Left ventricle myocardium inferior (tissue), 1 donor: ENCODE measurements at places on chromosomes 12 and 14. TPM values are rescaled to one million over a fixed set of nuclear protein-coding genes. Genes with fewer than 3 reads are reported as not detected.

The KCNJ8 gene
- 51.3 TPM for total RNA-seq

The SYNJ2BP gene
- 67.6 TPM for total RNA-seq

- H3K27me3 ChIP-seq = no peaks in the 10 kb centered on the region
- H3K4me1 ChIP-seq = peaks cover 34% of the 10 kb centered on the region
- no peaks in the 10 kb centered on the region for H3K36me3 ChIP-seq
- DNase-seq = no peak
- no peak overlapping the region for H3K4me3 ChIP-seq
- no peak overlapping the region for H3K27ac ChIP-seq
Observed at GRCh38 chr12:119409043-119409442, 74.5 kb downstream of the CCDC60 start.

DNA sequence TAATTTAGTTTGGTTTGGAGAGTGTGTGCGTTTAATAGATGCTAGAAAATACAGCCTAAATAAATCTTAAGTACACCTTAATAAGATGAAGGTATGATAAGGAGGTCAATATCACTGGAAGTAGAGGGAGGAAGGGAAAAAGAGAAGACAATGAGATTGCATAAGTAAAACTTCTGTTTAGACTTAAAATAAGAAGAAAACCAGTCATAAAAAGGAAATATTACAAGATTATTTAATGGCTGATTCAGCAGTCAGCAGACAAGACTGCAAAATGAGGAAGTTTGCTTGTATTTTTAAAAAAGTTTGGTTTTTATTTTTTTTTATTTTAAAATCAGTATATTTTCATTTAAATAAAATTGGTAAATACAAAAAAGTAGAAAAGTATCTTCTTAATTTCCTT lies 3.2 kb downstream of the SLC38A6 start:
- no peaks in the 10 kb centered on the region for H3K27me3 ChIP-seq
- H3K27ac ChIP-seq = no peak overlapping the region
- no peak overlapping the region for H3K4me3 ChIP-seq
- H3K36me3 ChIP-seq = peaks cover 26% of the 10 kb centered on the region

- H3K27ac ChIP-seq = no peak overlapping the region
- DNase-seq = no peak
- no peaks in the 10 kb centered on the region for H3K27me3 ChIP-seq
- no peak overlapping the region for H3K4me3 ChIP-seq
Observed at GRCh38 chr12:12616512-12617310, 5.0 kb downstream of the CREBL2 start.

The GUCY2C gene
- total RNA-seq = 0.11 TPM

DNA sequence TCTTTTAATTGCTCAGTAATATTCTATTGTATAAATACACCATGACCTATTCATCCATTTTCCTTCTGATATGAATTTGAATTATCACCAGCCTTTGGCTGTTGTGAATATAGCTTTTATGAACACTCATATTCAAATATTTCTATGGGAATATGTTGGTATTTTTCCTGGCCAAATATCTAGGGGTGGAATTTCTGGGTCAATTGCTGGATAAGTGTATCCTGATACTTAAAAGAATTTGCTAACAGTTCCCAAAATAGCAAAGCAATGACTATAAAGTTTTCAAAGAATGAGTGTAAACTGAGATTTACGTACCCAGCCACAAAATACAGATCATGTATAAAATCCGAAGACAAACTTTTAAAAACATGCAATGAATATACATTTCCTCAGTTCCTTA lies 148.7 kb upstream of the CLEC14A start:
- no peak overlapping the region for H3K27ac ChIP-seq
- no peaks in the 10 kb centered on the region for H3K27me3 ChIP-seq
- no peaks in the 10 kb centered on the region for H3K36me3 ChIP-seq
- H3K4me3 ChIP-seq = no peak overlapping the region
- no peak for DNase-seq

The GPRC5D gene
- total RNA-seq = not detected

The ACACB gene
- total RNA-seq = 123 TPM

The MFAP5 gene
- 55.8 TPM for total RNA-seq

GRCh38 chr12:130919086-130919485 lies 34.6 kb upstream of the ADGRD1 start:
- peaks cover 30% of the 10 kb centered on the region for H3K27me3 ChIP-seq
- no peaks in the 10 kb centered on the region for H3K36me3 ChIP-seq
- peaks cover 4% of the 10 kb centered on the region for H3K4me1 ChIP-seq
- no peak overlapping the region for H3K27ac ChIP-seq

- no peak overlapping the region for H3K4me3 ChIP-seq
- DNase-seq = no peak
- no peaks in the 10 kb centered on the region for H3K27me3 ChIP-seq
Observed at GRCh38 chr12:104570174-104570907, 113.6 kb downstream of the CHST11 start.

The GARIN6 gene
- not detected for total RNA-seq

The FSCB gene
- not detected for total RNA-seq

- DNase-seq = peak; percentile 59
- no peak overlapping the region for H3K4me3 ChIP-seq
- H3K27ac ChIP-seq = no peak overlapping the region
- peaks cover 23% of the 10 kb centered on the region for H3K27me3 ChIP-seq
- no peaks in the 10 kb centered on the region for H3K36me3 ChIP-seq
- H3K4me1 ChIP-seq = peaks cover 4% of the 10 kb centered on the region
Observed at GRCh38 chr14:23608454-23608853, 27.7 kb upstream of the DHRS2 start.

GRCh38 chr12:50039151-50039835 lies 14.0 kb upstream of the RACGAP1 start:
- no peak overlapping the region for H3K27ac ChIP-seq
- H3K4me3 ChIP-seq = no peak overlapping the region
- peaks cover 30% of the 10 kb centered on the region for H3K27me3 ChIP-seq
- DNase-seq = peak; percentile 85
- no peaks in the 10 kb centered on the region for H3K36me3 ChIP-seq

DNA sequence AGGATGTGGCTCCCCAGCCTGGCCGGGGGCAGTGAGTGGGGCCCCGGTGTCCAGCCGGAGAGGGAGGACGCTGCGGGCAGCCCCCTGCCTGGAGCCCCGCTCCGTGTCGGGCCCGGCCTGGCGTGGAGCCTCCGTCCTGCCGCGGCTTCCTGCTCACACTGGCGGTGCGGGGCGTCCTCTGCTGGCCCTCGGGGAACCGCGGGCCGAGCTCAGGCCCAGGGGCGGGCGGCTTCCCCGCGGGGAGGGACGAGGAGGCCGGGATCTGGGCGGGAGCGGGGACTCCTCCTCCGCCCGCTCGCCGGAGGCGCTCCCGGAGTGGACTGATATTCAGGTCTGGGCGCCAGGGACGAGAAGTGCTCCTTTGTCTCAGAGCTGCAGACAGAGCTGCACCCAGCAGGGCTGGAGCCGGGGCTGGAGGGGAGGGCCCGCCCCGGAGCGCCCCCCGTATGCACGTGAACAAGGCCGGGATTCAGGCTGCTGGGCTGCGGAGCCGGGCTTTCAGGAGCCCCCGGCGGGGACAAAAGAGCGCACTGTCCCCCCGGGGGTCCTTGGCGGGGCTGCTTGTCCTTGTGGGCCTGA lies 2.2 kb downstream of the MMP17 start:
- DNase-seq = peak; percentile 86
- peak overlapping the region; percentile 74 for H3K27ac ChIP-seq
- peaks cover 42% of the 10 kb centered on the region for H3K4me1 ChIP-seq

DNA sequence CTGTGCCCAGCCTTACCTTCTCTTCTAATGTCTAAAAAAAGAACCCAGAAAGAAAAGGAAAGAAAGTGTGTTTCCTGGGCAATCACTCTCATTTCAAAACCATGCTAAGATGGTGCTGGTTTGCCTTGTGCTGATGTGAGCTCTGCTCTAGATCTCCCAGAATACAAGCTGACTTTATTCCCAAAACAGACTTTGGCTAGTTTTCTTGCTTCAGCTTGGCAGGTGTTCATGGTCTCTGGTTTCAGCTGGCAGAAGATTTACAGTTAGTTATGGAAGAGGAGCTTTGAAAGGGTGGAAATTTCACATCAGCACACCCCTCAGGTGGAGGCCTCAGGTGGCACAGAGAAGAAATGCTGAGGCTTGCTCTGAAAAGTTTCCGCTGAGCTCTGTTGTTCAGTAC lies 34.4 kb downstream of the PPP1R36 start:
- H3K27ac ChIP-seq = no peak overlapping the region
- no peaks in the 10 kb centered on the region for H3K27me3 ChIP-seq
- H3K4me3 ChIP-seq = no peak overlapping the region
- H3K36me3 ChIP-seq = no peaks in the 10 kb centered on the region

The MYO1H gene
- total RNA-seq = 0.16 TPM

DNA sequence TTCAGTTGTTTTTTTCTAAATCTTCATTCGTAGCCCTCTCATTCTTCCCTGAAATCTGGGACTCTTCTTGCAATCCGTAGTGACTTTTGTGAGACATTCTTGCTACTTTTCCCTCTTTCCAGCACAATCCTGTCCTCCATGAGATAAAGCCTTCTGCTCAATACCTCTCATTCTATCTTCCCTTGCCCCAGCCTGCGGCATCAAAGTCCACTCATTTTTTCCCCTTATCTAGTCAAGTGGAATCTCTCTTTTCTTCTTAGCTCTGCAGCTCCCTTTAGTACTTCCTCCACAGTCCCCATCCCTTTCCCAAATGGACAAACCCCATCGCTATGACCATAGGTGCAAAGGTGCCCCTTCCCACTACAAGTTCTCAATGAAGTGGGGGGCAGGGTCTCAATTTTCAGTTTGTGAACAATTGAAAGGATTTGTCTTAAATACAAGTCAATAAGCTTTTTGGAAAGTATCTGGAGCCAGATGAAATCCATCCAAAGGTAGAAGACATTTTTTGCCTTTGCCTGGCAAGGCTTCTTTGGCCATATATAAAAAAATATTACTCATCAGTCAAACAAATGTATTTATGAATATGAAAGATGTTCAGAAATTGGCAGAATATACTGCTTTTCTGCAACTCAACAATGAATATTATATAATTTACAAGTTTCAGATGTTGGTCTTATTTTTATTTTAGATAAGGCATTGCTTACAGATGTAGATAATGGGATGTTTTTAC lies 179.4 kb downstream of the SNAPC1 start:
- H3K27ac ChIP-seq = no peak overlapping the region
- peaks cover 31% of the 10 kb centered on the region for H3K27me3 ChIP-seq
- no peak for DNase-seq
- no peak overlapping the region for H3K4me3 ChIP-seq

GRCh38 chr14:67360470-67361206 lies 510 bp downstream of the EIF2S1 start:
- H3K4me1 ChIP-seq = peaks cover 93% of the 10 kb centered on the region
- H3K36me3 ChIP-seq = peaks cover 18% of the 10 kb centered on the region
- no peaks in the 10 kb centered on the region for H3K27me3 ChIP-seq
- H3K27ac ChIP-seq = peak overlapping the region; percentile 99

- no peaks in the 10 kb centered on the region for H3K36me3 ChIP-seq
- H3K27me3 ChIP-seq = no peaks in the 10 kb centered on the region
- peaks cover 28% of the 10 kb centered on the region for H3K4me1 ChIP-seq
- H3K4me3 ChIP-seq = no peak overlapping the region
- DNase-seq = no peak
- no peak overlapping the region for H3K27ac ChIP-seq
Observed at GRCh38 chr12:104687823-104688573, 231.2 kb downstream of the CHST11 start.

- no peak for DNase-seq
- H3K27me3 ChIP-seq = no peaks in the 10 kb centered on the region
- peaks cover 13% of the 10 kb centered on the region for H3K4me1 ChIP-seq
- H3K36me3 ChIP-seq = no peaks in the 10 kb centered on the region
- H3K27ac ChIP-seq = peak overlapping the region; percentile 63
- no peak overlapping the region for H3K4me3 ChIP-seq
Observed at GRCh38 chr12:120909633-120910298, 5.6 kb upstream of the SPPL3 start.

GRCh38 chr12:46516933-46517578 lies 144.5 kb upstream of the SLC38A2 start:
- no peaks in the 10 kb centered on the region for H3K36me3 ChIP-seq
- no peak overlapping the region for H3K27ac ChIP-seq
- no peak for DNase-seq
- no peaks in the 10 kb centered on the region for H3K27me3 ChIP-seq
- H3K4me3 ChIP-seq = no peak overlapping the region
